ENCODE measurements at places on chromosomes 2 and 18.

GRCh38 chr2:47161475-47161874 lies 6.4 kb upstream of the STPG4 start:
- no peak for DNase-seq

GRCh38 chr2:108184419-108184818 lies 55.3 kb upstream of the SULT1C3 start:
- DNase-seq: no peak

DNA sequence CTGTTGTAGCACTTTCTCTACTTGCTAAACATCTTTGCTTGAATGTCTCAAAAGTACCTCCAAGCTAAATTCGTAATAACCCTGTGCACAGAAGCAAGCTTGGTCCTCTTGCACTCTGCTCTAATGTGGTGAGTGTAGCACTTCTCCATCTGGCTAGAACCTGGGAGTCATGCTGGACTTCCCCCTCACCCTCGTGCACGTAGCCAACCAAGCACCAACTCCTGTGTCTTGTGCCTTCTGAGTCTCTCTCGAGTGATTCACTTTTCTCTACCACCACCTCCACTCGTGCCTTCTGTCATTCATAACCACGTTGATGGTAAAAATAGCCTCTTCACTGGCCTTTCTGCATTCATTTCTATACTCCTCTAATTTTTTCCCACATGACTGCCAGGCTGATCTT lies 91.9 kb upstream of the KCNE4 start:
- no peak for DNase-seq

GRCh38 chr2:156322051-156322685 lies 10.4 kb downstream of the NR4A2 start:
- DNase-seq: no peak

DNA sequence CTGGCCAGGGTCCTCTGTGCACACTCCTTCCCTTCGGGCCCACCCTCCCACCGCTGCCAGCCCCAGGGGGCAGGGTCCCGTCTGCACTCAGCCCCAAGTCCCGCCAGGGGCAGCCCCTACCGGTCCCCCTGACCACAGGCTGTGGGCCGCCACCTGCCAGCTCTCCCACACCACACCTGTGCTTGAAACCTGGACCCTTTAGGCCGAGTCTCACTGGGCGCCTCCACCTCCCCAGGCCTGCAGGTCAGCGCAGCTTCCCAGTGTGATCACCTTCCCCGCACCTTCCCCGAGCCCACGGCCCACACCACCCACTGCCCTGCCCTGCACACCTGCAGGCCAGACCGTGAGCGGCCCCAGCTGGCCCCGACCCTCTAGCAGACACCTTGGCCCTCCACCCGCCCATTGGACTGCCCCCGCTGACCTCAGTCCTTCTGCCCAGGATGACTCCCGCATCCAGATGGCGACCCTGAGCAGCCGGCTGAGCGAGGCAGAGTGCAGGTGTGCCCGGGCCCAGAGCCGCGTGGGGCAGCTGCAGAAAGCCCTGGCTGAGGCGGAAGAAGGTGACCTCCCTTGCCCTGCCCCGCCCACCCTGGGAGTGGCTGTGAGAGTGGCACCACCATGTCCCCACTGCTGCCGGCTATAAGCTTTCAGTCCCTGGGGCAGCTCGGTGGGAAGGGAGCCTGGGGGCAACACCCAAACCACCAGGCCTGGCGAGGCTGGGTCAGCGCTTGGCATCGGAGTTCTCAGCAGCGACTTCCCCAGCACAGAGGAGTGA lies 31.3 kb upstream of the SNED1 start:
- no peak for DNase-seq

DNA sequence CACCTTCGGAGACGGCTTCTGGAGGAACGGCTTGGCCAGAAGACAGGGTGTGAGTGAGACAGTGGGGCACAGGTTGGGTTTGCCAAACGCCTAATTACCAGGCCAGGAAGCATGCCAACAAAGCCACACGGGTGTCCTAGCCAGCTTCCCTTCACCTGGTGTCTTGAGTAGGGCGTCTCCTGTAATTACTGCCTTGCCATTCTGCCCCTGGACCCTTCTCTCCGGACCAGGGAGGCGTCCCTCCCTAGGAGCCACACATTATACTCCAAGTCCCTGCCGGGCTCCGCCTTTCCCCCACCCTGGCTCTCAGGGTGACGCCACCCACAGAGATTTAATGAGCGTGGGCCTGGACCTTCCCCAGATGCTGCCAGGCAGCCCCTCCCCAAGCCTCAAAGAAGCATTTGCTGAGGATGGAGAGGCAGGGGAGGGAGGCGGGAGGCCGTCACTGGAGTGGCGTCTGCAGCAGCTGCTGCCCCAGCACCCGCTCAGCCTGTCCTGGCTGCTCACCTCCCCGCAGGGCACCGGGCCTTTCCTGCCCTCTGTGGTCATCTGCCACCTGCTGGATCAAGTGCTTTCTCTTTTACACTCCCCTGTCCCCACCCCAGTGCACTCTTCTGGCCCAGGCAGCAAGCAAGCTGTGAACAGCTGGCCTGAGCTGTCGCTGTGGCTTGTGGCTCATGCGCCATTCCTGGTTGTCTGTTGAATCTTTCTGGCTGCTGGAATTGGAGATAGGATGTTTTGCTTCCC lies 20.7 kb downstream of the FOSL2 start:
- DNase-seq: no peak

- DNase-seq: peak; percentile 8
Observed at GRCh38 chr18:22559414-22560274, 141.9 kb upstream of the CTAGE1 start.

DNA sequence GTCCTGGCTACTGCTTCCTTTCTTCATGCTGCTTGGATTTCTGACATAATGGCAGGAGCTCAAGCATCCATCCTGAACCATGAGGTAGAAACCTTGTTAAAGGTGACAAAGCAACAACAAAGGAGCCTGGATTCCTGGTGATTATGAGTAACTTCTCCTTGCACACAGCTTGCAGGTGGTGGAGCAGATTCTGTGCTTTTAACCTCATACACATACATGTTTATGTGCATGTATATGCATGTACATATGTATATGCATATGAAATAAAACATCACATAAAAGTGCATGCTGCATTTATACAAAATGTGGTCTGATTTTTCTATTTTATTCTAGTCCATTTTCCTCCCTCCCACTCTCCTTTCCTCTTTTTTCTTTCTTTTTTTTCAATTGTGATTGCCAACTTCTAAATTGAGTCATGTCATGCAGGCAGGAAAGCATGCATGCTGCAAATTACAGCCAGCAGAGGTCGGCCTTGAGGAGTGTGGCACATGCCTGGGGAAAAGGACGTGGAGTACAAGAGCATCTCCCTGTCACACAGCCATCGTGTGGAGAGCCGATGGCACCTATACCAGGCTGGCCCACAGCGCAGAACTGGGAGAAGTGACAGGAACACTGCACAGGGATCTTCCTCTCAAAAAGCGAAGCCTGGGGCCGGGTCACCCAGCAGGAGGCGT lies 17.9 kb downstream of the LCT start:
- no peak for DNase-seq

Measured in stimulated activated CD8-positive, alpha-beta memory T cell treated with anti-CD3 and anti-CD28 coated beads, Interleukin-7, amount 100 ng/mL, for 4 hours (primary cell).